ENCODE measurements at places on chromosomes 13 and 19. TPM values are rescaled to one million over a fixed set of nuclear protein-coding genes. Genes with fewer than 3 reads are reported as not detected.

PSG3 gene
- not detected for polyA plus RNA-seq

SHISA2 gene
- not detected for polyA plus RNA-seq

DAND5 gene
- not detected for polyA plus RNA-seq

SLC6A16 gene
- polyA plus RNA-seq: 0.27 TPM

OR7C1 gene
- not detected for polyA plus RNA-seq

GRCh38 chr19:10747674-10748073 lies 29.8 kb downstream of the DNM2 start:
- H3K4me1 ChIP-seq: no peaks in the 10 kb centered on the region
- no peak for DNase-seq
- H3K4me3 ChIP-seq: no peak overlapping the region
- peak overlapping the region; percentile 93 for H3K27ac ChIP-seq
- no peaks in the 10 kb centered on the region for H3K27me3 ChIP-seq
- H3K36me3 ChIP-seq: no peaks in the 10 kb centered on the region

GRCh38 chr13:111278743-111279652 lies 41.4 kb upstream of the TEX29 start:
- H3K4me3 ChIP-seq: no peak overlapping the region
- no peaks in the 10 kb centered on the region for H3K4me1 ChIP-seq
- no peaks in the 10 kb centered on the region for H3K27me3 ChIP-seq

- no peaks in the 10 kb centered on the region for H3K4me1 ChIP-seq
- H3K36me3 ChIP-seq: no peaks in the 10 kb centered on the region
- no peaks in the 10 kb centered on the region for H3K27me3 ChIP-seq
- no peak for DNase-seq
- no peak overlapping the region for H3K27ac ChIP-seq
These were observed 313.5 kb downstream of the SLC7A1 start for GRCh38 chr13:29281932-29282495.

GRCh38 chr19:13796301-13797057 lies 1.2 kb downstream of the ZSWIM4 start:
- no peaks in the 10 kb centered on the region for H3K36me3 ChIP-seq
- DNase-seq: peak; percentile 30
- peak overlapping the region; percentile 94 for H3K4me3 ChIP-seq
- no peaks in the 10 kb centered on the region for H3K27me3 ChIP-seq

- no peaks in the 10 kb centered on the region for H3K36me3 ChIP-seq
- DNase-seq: peak; percentile 70
- H3K4me1 ChIP-seq: peaks cover 18% of the 10 kb centered on the region
These were observed 5.8 kb upstream of the JUNB start for GRCh38 chr19:12785431-12786031.

DNA sequence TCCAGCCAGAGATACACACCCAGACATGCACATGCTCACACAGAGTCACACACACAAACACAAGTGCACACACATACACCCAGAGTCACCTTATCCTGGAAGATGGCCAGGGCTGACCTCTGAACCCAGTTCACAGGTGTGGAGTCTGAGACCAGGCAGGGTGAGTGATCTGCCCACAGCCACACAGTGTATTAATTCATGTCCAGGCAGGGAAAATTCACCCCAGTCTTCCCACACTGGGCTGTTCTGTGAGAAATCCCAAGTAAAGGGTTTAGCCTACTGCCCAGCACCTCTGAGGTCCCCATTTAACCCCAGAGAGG lies 2.0 kb downstream of the POU2F2 start:
- H3K4me1 ChIP-seq: no peaks in the 10 kb centered on the region
- DNase-seq: no peak
- peak overlapping the region; percentile 1 for H3K27ac ChIP-seq
- no peaks in the 10 kb centered on the region for H3K27me3 ChIP-seq
- H3K36me3 ChIP-seq: no peaks in the 10 kb centered on the region
- no peak overlapping the region for H3K4me3 ChIP-seq

GRCh38 chr19:37977992-37978391 lies 71.0 kb downstream of the SIPA1L3 start:
- H3K27me3 ChIP-seq: no peaks in the 10 kb centered on the region
- H3K36me3 ChIP-seq: no peaks in the 10 kb centered on the region
- H3K4me3 ChIP-seq: no peak overlapping the region
- DNase-seq: no peak
- H3K27ac ChIP-seq: no peak overlapping the region

- H3K27ac ChIP-seq: no peak overlapping the region
- no peak for DNase-seq
- peaks cover 15% of the 10 kb centered on the region for H3K4me1 ChIP-seq
These were observed 17.0 kb downstream of the RBM26 start for GRCh38 chr13:79389026-79389425.

GRCh38 chr13:36124236-36124822 lies 6.9 kb downstream of the DCLK1 start:
- no peak overlapping the region for H3K27ac ChIP-seq
- H3K36me3 ChIP-seq: no peaks in the 10 kb centered on the region
- no peaks in the 10 kb centered on the region for H3K4me1 ChIP-seq
- no peaks in the 10 kb centered on the region for H3K27me3 ChIP-seq

DNA sequence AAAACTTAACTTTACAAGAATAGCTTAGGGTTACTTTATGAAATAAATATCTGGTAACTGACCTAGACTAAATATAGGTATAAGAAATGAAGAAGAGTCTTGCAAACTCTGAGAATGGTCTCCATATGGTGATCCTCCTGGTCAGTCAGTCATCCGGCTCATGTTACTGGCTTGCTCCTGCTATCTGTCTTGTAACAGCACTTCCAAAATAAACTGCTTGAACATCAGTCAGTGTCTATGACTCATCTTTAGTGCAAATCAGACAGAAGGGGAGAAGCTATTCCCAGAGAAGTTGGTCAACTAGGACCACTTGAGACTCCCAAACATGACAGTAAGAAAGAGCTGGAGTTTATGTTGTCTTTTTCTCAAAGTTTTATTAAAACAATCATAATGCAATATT lies 1550.9 kb downstream of the PCDH9 start:
- DNase-seq: no peak
- no peaks in the 10 kb centered on the region for H3K27me3 ChIP-seq

DNA sequence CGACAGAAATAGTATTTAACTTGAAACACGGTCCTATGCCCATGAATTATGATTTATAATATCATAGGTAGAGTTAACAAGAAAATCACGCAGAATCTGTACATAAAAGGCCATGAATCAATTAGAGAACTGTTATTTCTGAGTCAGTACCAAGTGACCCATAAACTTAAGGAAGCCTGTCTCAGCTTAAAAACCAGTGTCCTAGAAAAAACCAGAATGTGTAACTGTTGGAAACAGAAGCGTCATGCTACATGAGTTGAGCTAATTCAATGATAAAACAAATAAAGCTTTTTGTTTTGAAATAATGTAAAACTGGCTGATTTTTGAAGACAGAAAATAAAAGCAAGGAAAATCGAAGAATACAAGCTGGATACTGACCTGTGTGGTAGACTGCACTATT lies 34.8 kb upstream of the SGCG start:
- no peak overlapping the region for H3K27ac ChIP-seq
- no peak for DNase-seq
- no peaks in the 10 kb centered on the region for H3K27me3 ChIP-seq
- no peaks in the 10 kb centered on the region for H3K36me3 ChIP-seq
- no peaks in the 10 kb centered on the region for H3K4me1 ChIP-seq
- no peak overlapping the region for H3K4me3 ChIP-seq

GRCh38 chr13:29931696-29932095 lies 81.3 kb upstream of the UBL3 start:
- no peak overlapping the region for H3K27ac ChIP-seq
- H3K27me3 ChIP-seq: no peaks in the 10 kb centered on the region
- H3K4me3 ChIP-seq: no peak overlapping the region
- peaks cover 4% of the 10 kb centered on the region for H3K4me1 ChIP-seq
- no peak for DNase-seq

- peak overlapping the region; percentile 79 for H3K27ac ChIP-seq
- DNase-seq: peak; percentile 89
- H3K4me3 ChIP-seq: peak overlapping the region; percentile 6
- H3K36me3 ChIP-seq: peaks cover 48% of the 10 kb centered on the region
- no peaks in the 10 kb centered on the region for H3K27me3 ChIP-seq
- H3K4me1 ChIP-seq: peaks cover 20% of the 10 kb centered on the region
These were observed 4.4 kb downstream of the AKT2 start for GRCh38 chr19:40280608-40281221.

- no peak overlapping the region for H3K4me3 ChIP-seq
- H3K27ac ChIP-seq: no peak overlapping the region
- no peaks in the 10 kb centered on the region for H3K27me3 ChIP-seq
- peaks cover 5% of the 10 kb centered on the region for H3K4me1 ChIP-seq
These were observed 4.4 kb downstream of the ZNF211 start for GRCh38 chr19:57637379-57637778.

DNA sequence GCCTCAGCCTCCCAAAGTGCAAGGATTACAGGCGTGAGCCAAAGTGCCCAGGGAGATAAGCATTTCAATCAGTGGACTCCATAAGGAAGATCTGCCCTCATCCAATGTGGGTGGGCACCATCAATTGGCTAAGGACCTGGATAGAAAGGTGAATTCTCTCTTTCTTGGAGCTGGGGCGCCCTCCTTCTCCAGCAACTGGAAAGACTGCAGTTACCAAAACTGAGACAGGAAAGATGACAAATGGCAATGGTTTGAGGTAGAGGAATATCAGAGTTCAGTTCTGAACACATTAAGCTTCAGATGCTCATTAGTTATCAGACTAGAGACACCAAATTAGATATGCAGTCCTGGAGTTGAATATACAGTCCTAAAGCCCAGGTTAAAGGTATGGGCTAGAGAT lies 10.5 kb upstream of the ELF1 start:
- no peak overlapping the region for H3K4me3 ChIP-seq
- H3K27me3 ChIP-seq: no peaks in the 10 kb centered on the region
- H3K27ac ChIP-seq: no peak overlapping the region
- peaks cover 3% of the 10 kb centered on the region for H3K4me1 ChIP-seq
- no peak for DNase-seq

- DNase-seq: no peak
- H3K4me1 ChIP-seq: no peaks in the 10 kb centered on the region
- peaks cover 93% of the 10 kb centered on the region for H3K36me3 ChIP-seq
These were observed 14.6 kb downstream of the PRR12 start for GRCh38 chr19:49605605-49606004.

- no peak for DNase-seq
- no peak overlapping the region for H3K4me3 ChIP-seq
These were observed 58.0 kb downstream of the TGDS start for GRCh38 chr13:94537740-94538630.

DNA sequence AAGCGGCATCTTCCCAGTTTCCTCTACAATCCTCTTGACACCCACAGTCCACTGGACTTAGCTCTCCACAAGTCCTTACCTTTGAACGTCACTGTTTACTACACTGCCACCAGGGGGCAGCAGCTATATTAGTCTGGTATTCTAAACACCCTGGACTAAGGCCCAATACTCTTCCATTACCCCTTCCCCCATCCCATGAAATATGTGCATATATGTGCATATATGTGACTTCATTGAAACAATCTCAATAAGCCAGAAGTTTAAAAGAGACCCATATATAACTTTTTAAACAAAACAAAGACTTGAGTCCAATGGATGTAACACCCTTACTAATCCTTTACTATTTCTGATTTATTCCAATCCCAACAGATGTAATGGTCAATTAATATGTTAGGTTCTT lies 15.5 kb downstream of the GGACT start:
- H3K4me1 ChIP-seq: no peaks in the 10 kb centered on the region
- no peaks in the 10 kb centered on the region for H3K36me3 ChIP-seq
- peak; percentile 83 for DNase-seq
- no peak overlapping the region for H3K27ac ChIP-seq
- no peaks in the 10 kb centered on the region for H3K27me3 ChIP-seq

DNA sequence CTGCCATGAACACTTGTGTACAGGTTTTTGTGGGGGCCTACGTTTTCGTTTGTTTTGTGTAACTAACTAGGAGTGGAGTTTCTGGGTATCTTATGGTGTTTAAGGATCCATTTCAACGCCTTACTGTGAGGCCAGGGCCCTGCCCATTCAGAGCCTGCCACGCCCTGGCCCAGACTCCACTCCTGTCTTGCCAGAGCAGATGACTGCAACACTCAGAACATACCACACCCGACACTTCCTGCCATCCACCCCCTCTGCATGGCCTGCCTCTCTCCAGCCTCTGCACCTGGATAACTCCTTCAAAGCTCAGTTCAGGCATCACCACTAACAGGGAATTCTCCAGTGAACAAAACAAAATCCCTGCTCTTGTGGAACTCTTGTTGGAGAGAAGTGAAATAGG lies 43.2 kb downstream of the RGCC start:
- no peaks in the 10 kb centered on the region for H3K4me1 ChIP-seq
- H3K4me3 ChIP-seq: no peak overlapping the region
- no peak overlapping the region for H3K27ac ChIP-seq
- H3K27me3 ChIP-seq: no peaks in the 10 kb centered on the region
- no peaks in the 10 kb centered on the region for H3K36me3 ChIP-seq

GRCh38 chr13:98598043-98598442 lies 21.1 kb upstream of the STK24 start:
- H3K27me3 ChIP-seq: no peaks in the 10 kb centered on the region
- no peak for DNase-seq
- H3K4me1 ChIP-seq: no peaks in the 10 kb centered on the region
- no peak overlapping the region for H3K27ac ChIP-seq
- H3K4me3 ChIP-seq: no peak overlapping the region

- H3K36me3 ChIP-seq: no peaks in the 10 kb centered on the region
- H3K4me1 ChIP-seq: no peaks in the 10 kb centered on the region
- no peak for DNase-seq
- H3K27ac ChIP-seq: no peak overlapping the region
- no peak overlapping the region for H3K4me3 ChIP-seq
These were observed 25.1 kb upstream of the CYP4F8 start for GRCh38 chr19:15589760-15590451.

DNA sequence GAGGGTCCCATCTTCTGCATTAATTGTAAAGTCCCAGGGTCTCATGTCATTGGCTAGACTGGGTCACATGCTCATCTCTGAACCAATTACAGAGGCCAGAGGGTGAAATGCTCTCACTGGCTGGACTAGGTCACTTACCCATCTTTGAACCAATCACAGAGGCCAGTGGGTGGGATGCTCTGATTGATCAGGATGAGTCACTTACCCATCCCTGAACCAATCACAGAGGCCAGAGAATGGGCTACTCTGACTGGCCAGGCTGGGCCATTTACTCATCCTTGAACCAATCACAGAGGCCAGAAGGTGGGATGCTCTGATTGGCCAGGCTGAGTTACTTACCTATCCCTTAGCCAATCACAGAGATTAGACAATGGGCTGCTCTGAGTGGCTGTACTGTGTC lies 5.3 kb downstream of the MISP start:
- H3K4me3 ChIP-seq: no peak overlapping the region
- no peaks in the 10 kb centered on the region for H3K27me3 ChIP-seq
- peak overlapping the region; percentile 11 for H3K27ac ChIP-seq
- no peak for DNase-seq
- H3K36me3 ChIP-seq: peaks cover 84% of the 10 kb centered on the region
